ENCODE measurements at places on chromosomes 5 and 9.

- DNase-seq: no peak
These were observed 64.4 kb upstream of the WWC1 start for GRCh38 chr5:168227001-168227400.

DNA sequence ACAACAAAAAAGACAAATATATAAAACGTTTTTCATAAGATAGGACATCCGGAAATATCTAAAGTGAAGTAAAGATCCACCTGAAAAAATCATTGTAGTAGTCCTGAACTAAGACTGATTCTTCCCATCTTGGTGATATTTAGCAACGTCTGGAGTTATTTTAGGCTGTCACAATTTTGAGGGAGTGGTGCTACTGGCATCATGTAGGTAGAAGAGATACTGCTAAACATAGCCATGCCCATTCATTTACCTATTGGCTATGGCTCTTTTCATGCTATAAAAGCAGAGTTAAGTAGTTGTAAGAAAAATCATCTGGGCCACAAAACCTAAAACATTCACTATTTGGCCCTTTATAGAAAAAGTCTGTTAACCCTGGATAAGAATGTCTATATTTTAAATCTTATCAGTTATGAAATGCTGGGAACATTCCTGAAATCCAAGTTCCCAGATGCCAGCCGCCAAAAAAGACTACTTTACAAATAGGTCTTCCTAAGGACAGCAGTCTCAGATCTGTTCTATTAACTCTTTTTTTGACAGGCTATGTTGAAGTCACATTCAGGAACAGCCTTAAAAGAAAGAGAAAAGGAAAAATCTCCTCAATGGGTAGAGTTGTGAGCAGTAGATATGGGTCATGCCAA, 27.0 kb downstream of the RAPGEF6 start:
- DNase-seq: no peak

GRCh38 chr5:122772446-122772845, 2.4 kb upstream of the SNX2 start:
- DNase-seq: peak; percentile 45

DNA sequence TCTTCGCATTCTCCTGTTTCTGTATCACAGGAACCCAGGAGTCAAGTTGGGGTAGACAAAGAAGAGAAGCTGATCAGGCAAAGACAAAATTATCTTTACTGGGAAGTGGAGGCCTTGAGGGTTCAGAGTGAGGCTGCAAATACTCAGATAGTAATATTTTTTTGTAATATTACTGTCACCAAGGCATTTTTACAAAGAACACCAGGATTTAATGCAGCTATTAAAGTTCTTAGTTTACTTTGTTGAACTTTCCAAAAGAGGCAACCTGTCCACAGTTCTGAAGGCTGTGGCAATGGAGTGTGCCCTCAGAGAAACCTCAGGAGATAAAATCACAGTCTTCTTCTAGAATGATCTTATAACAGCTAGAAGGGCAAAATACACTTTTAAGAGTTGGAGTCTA, 74.9 kb downstream of the PGM5 start:
- no peak for DNase-seq

- no peak for DNase-seq
These were observed 231.3 kb upstream of the TYRP1 start for GRCh38 chr9:12461763-12462460.

GRCh38 chr9:101486693-101487442, 46.8 kb upstream of the RNF20 start:
- DNase-seq: peak; percentile 73

Data from EL (cell line).